ENCODE measurements at places on chromosomes 12 and 14. TPM values are rescaled to one million over a fixed set of nuclear protein-coding genes. Genes with fewer than 3 reads are reported as not detected.

GRCh38 chr12:130026608-130027176, 122.9 kb upstream of the TMEM132D start:
- DNase-seq = peak; percentile 55

The ACSM4 gene
- total RNA-seq = not detected

The NPFF gene
- total RNA-seq = not detected

The SPIC gene
- not detected for total RNA-seq

The KRT79 gene
- not detected for total RNA-seq

DNA sequence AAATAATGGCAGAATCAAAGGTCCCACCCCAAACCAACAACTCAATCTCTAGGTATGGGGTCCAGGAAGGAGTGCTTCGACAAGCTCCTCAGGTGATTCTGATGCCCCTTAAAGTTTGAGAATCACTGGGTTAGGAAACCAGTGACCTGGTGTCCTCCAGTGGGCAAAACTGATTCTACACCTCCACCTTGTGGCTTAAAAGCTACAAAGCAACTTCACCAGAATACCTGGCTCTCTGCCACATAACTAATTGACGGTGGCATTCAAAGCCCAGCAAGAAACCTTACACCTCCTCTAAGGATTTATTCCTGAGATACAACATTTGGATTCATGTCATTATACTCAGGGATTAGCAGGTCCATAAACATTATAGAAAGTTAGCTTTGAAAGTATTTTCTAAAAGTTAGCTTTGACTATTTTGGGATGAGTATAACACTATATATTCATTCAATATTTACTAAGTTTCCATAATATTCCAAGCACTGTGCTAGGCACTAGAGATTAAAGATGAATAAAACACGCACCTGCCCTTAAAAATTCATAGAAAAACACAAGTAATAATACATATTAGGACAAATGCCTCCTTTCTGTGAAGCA, 45.4 kb downstream of the DCAF5 start:
- DNase-seq = no peak

GRCh38 chr12:24255920-24256665, 306.6 kb upstream of the SOX5 start:
- DNase-seq = no peak

DNA sequence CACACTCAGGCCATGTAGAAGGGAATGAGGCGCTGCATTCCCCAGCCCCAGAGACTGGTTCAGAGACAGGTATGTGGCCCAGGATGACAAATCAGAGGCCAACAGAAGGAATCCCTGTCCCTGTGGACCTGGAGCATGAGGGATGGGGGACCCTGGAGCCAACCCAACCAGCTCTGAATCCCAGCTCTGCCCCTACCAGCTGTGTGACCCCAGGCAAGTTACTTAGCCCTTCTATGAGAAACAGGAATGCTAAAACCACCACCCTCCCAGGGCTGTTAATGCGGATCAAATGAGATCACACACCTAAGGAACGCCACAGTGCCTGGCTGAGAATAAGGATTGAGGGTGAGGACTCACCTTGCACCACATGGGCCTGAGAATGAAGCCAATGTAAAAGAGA, 15.6 kb downstream of the ITPK1 start:
- no peak for DNase-seq

GRCh38 chr14:65637780-65638179, 225.2 kb downstream of the FUT8 start:
- no peak for DNase-seq

DNA sequence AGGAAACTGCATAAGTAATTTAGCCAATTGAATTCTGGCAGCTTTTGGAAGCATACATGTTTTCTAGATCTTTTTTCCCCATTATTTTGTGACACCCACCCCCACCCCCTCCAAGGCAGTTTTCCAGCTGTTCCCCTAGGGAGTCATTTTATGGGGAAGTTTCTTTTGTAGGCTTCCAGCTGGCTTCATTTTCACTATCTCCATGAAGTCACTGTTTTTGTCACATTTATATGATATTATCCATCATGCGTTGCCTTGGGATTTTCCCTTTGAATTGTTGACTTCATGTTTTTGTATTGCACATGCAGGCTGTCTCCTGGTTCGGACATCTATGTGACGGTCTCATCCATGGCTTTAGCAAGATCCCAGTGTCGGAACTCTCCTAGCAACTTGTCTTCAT, 233.6 kb upstream of the RGS6 start:
- no peak for DNase-seq

GRCh38 chr14:31990926-31991572, 86.1 kb upstream of the ARHGAP5 start:
- no peak for DNase-seq

DNA sequence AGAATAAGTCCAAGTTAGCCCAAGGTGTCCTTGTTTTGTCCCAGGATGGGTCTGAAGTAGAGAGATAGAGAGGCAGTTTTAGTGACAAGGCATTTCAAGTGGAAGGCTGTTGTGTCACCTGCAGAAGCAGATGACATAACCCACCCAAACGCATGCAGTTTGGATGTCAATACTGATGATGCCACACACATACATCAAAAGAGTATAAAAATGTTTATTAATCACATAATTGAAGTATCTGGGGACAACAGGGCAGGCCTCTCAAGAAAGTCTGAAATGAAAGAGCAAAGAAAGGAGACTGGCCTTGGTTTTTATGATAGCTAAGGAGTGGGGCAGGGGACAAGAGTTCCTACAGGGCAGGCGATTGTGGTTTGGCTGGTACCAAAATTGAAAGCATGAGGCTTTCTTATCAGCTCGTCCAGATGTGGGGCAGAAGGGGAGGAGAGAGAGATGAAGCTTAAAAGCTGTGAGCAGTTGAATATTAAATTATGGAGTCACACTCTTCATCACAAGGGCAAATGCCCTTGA, 78.4 kb upstream of the TSPAN8 start:
- no peak for DNase-seq

DNA sequence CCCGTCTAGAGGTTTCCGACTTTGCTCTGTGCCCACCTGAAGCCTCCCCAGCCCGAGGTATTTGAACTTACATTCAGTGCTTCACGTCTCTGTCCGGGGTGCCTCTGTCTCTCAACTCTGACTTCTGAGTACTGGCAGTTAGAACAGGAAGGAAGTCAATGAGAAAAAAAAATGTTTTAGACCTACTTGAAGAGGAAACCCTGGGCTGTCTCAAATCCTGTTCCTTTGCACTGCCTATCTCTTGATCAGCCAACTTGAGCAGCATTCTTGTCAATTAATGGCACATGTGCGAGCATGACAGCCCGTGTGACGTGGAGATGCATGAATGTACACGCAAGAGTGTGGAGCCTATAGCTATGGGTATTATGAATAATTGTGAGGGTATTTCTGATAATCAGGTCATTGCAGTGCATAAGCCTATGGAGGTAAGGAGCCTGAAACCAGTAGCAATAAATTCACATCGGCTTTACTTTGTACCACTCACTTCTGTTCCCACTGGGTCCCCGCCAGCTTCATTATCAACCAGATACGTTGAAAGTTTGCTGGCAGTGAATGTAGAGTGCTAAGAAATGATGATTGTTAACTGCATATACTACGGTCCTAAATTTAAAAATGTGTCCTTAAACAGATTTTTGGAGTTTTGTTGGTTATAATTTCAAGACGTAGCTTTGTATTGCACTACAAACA, at the start of gene ARHGDIB:
ARHGDIB (minus strand) TSS at position 136 of the 687 bp plus-strand sequence. CDS start 10,889 bp downstream, outside the sequence.
- no peak for DNase-seq

DNA sequence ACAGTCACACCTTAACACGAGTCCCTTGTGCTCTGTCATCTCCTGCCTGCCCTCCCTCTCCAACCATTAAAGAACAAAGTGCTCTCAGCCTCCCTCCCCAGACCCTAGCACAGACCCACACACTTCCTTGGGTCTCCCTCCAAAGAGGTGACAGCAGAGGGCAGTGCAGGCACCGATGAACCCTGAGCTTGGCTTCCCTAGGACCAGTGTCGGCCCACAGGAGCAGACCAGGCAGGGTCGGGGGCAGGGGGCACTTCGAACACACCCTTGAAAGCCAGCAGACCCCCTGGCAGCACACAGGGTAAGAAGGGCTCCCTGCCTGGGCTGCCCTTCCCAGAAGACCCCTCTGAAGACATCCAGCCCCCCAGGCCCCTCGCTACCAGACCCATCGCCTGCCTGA, 7.0 kb downstream of the CDK2AP1 start:
- peak; percentile 65 for DNase-seq

The RERGL gene
- total RNA-seq = 0.44 TPM

DNA sequence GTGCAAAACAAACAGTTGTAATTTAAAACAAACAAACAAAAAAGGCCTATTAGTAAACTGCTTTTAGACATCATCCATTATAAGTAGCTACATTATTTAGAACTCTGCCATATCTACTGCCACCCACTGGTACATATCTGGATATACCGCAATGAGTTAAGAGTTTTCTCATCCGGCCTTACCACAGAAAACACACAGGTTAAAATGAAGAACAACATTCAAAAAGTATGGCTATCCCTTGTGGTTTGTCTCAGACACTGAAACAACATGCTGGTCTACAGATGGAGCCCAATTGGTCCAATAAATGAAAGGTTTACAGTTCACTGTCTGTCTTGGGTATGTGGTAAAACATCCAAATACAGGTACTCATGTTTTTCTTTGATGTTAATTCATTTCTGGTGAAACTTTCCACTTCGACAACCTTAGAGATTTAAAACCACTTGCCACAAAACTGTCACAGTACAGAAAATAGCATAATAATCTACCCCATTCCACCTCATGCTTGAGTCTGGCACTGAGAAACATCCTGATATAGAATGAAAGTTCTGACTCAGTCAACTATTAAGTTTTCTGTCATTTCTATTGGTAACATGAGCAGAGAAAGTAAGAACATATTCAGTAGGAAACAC, 354.3 kb downstream of the CEP128 start:
- DNase-seq = no peak

The MYF6 gene
- not detected for total RNA-seq

The SDSL gene
- 0.74 TPM for total RNA-seq

DNA sequence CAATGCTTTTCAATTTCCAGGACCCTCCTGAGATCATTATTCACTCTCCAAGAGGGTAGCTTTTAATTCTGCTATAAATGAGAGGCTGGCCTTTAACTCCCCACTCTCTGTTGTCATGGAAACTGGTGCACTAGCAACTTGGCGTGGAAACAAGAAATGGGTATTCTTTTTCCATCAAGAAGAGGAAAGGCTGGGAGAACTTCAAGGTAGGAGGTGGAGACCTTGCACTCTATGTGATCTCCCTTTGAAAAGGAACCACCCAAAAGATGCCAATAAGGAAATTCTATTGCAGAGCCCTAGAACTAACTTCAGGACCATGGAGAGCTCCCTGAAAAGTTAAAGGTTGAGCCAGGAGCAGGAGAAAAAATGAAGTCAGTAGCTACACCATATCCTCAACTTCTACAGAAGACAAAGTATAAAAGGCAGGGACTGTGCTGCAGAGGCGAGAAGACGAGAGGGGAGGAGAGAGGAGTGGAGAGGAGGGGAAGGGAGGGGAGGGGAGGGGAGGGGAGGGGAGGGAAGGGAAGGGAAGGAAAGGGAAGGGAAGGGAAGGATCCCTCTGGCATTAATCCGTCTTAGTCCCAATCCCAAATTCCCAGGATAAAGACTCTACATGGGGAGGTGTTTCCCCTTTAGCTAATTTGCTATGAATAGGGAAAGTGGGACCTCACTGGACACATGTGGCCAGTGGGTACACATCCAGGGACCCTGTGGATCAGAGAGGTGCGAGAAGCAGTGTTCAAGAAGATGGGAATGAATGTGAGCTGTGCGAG, 46.7 kb upstream of the FICD start:
- no peak for DNase-seq

The KRT6C gene
- not detected for total RNA-seq

GRCh38 chr12:57166971-57167371, 19.6 kb upstream of the LRP1-AS start:
- DNase-seq = no peak

The AKAP3 gene
- total RNA-seq = 3.3 TPM

The AMIGO2 gene
- 1.7 TPM for total RNA-seq

The VPS33A gene
- total RNA-seq = 49.2 TPM

DNA sequence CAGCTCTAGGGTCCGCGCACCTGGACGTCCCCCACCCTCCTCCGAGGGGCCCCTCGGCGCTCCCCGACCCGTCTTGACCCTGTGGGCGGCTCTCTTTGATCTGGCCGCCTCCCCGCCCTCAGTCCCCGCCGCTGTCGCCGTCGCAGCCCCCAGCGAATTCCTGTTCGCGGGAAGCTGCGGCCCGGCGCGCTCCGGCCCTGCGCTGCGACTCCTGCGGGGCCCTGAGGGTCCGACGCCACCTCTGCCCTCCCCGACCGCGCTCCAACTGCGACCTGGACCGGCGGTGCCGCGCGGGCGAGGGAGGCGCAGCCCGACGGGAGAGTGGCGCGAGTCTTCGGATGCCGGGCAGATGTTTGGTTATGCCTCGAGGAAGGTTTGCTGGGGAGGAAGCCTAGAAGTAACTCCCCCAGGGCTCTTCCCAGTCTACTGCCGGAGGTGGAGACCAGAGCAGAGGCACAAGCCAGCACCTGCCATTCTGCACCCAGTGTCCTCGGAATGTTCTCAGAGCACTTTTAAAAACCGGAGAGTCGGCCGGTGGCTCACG, 440 bp upstream of the ISM2 start:
- no peak for DNase-seq

The TMEM132D gene
- 16.5 TPM for total RNA-seq

DNA sequence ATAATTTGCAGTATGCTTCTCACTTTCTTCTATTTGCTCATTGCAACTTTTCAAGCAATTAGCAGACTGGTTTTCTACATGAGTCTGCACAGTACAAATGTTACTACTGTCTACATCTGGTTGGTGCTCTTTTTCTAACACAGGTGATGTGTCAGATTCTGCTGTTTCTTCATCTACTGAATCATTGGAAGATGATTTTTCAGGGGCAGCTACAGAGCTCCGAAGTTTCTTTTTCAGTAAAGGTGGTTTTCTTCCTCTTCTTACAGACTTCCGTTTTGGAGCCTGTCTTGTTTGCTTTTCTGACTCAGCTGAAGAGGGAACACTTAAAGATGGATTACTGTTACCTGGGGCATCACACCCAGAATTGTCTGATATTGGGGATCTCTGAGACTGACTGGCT, 62.1 kb downstream of the SCAF11 start:
- DNase-seq = no peak

DNA sequence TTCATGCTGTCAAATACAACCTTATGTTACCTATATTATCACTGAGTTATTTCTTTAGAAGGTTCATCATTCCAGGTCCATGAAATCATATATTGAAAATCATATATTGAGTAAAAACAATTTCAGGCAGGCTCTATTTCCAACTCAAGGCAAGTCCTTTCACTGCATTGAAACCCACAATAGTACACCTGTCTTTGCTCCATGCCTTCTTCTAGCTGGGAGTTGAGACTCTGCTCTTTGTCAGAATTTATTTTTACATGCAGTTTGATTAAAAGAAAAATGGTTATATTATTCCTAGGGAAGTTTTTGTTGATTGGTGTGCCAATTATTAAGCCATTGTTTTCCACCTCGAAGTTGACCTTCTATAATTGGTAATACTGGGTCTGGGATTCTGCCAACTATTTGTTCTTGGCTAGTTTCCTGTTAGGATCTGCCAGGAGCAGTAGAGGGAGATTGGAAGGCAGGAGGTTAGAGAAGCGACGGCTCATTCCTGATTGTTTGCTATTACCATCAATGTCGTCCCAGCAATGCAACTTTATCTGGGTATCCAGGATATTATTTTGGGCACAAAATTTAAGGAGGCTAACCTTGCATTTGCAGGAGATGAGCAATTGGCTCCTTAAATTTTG, 79.5 kb upstream of the MIS18BP1 start:
- no peak for DNase-seq

The SLCO1B1 gene
- not detected for total RNA-seq

The KRT6A gene
- not detected for total RNA-seq

- no peak for DNase-seq
Measured at GRCh38 chr12:75611041-75611440, 99.6 kb upstream of the KRR1 start.
